Vagina (tissue), 2 donors: ENCODE measurements at places on chromosomes 4 and X. TPM values are rescaled to one million over a fixed set of nuclear protein-coding genes. Genes with fewer than 3 reads are reported as not detected.

GRCh38 chr4:40475609-40476008 is 140.5 kb downstream of the CHRNA9 start:
- H3K4me1 ChIP-seq = no peaks in the 10 kb centered on the region
- H3K4me3 ChIP-seq = no peak overlapping the region
- no peak overlapping the region for H3K27ac ChIP-seq
- no peaks in the 10 kb centered on the region for H3K36me3 ChIP-seq

Gene GJB1
- total RNA-seq = not detected

Gene H2BW2
- total RNA-seq = not detected

DNA sequence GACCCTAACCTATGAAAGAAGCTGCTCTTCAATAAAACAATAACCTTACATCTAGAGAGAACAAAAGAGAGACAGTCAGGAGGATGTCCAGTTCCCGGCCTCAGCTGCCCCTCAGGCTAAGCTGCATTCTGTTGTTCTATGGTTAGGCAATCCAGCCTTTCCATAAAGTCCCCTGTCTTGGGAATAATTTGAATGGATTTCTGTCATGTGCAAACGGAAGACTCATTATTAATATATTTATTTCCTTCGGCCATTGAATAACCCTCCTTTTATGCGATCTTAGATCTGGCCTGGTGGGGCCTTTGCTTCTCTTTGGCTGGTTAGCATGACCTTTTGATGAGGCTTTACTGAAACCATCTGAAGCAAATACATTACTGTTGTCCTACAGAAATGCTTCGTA is 80.1 kb downstream of the ANKRD50 start:
- peaks cover 4% of the 10 kb centered on the region for H3K4me1 ChIP-seq
- DNase-seq = no peak
- no peaks in the 10 kb centered on the region for H3K27me3 ChIP-seq

GRCh38 chr4:16072168-16072567 is 11.7 kb downstream of the PROM1 start:
- H3K36me3 ChIP-seq = no peaks in the 10 kb centered on the region
- no peaks in the 10 kb centered on the region for H3K27me3 ChIP-seq
- no peak overlapping the region for H3K27ac ChIP-seq
- no peak for DNase-seq
- no peak overlapping the region for H3K4me3 ChIP-seq

Gene GC
- total RNA-seq = not detected

Gene EVC2
- total RNA-seq = 23.8 TPM

DNA sequence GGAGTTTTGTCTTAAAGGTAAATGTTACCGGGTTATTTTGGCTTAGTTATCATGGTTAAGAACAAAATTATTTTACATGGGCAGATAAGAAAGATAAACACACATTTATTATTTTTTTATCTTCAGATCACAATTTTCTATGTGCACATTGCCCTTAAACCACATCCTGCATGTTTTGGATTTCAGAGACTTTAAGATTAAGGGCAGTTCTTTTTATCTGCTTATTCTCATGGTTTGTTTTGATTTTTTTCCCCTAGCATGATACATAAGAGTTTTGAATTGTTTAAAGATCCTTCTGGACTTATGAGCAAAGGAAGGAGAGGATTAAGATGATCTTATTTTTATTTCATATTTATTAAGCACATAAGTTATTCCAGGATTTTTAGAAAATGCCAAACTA is 190.1 kb upstream of the BMP3 start:
- H3K4me1 ChIP-seq = no peaks in the 10 kb centered on the region
- H3K4me3 ChIP-seq = no peak overlapping the region
- H3K27me3 ChIP-seq = no peaks in the 10 kb centered on the region
- no peaks in the 10 kb centered on the region for H3K36me3 ChIP-seq
- no peak overlapping the region for H3K27ac ChIP-seq

- no peaks in the 10 kb centered on the region for H3K27me3 ChIP-seq
- H3K4me1 ChIP-seq = no peaks in the 10 kb centered on the region
- no peak overlapping the region for H3K4me3 ChIP-seq
- H3K36me3 ChIP-seq = no peaks in the 10 kb centered on the region
Measured at GRCh38 chrX:65871671-65872311, 168.1 kb downstream of the VSIG4 start.

Gene PRPS2
- total RNA-seq = 45.2 TPM

Gene XG
- 5.9 TPM for total RNA-seq

GRCh38 chr4:149403081-149403480 is 412.6 kb downstream of the IQCM start:
- no peaks in the 10 kb centered on the region for H3K36me3 ChIP-seq
- no peak overlapping the region for H3K4me3 ChIP-seq
- H3K27me3 ChIP-seq = no peaks in the 10 kb centered on the region
- no peak for DNase-seq
- no peak overlapping the region for H3K27ac ChIP-seq

GRCh38 chr4:43243433-43244116 is 351.1 kb downstream of the GRXCR1 start:
- H3K36me3 ChIP-seq = no peaks in the 10 kb centered on the region
- H3K27ac ChIP-seq = no peak overlapping the region
- no peak for DNase-seq
- no peaks in the 10 kb centered on the region for H3K4me1 ChIP-seq
- no peaks in the 10 kb centered on the region for H3K27me3 ChIP-seq
- H3K4me3 ChIP-seq = no peak overlapping the region

Gene GRID2
- not detected for total RNA-seq

DNA sequence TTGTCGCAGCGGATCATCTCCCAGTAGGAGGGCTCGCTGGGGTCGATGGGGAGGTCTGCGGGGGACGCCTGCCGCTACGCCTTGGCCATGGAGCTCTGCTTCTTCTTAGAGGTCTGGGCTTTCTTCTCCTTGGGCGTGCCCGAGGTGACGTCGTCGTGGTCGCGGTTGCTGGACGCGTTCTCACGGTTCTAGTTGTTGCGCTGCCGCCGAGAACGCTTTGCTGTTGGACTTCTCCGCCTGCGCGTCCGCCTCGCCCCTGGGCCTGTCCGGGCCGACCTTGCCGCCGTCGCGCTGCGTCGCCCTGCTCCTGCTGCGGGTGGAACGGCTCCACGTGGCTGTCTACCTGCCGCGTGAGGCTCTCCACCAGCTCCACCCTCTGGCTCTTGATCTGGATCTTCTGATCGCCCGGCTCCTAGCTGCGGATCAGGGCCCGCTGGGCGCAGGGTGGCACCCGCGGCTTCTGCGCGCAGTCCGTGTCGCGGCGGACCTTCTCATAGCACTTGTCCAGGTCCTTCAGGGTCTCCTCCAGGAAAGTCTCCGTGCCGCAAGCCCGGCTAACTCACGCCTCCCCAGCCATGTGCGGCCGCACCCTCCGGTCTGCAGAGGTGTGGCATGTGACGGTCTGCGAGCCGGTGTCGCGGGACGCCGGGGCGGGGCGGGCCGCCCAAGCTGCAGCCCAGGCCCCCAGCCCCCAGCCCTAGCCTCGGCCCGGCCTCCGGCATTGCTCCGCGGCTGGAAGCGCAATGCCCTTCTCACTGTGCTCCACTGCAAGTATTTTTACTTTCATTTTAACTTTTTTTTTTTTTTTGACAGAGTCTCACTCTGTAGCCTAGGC is 40.5 kb upstream of the OGT start:
- peak overlapping the region; percentile 57 for H3K4me3 ChIP-seq
- no peaks in the 10 kb centered on the region for H3K4me1 ChIP-seq
- no peaks in the 10 kb centered on the region for H3K27me3 ChIP-seq
- peak overlapping the region; percentile 4 for H3K27ac ChIP-seq

DNA sequence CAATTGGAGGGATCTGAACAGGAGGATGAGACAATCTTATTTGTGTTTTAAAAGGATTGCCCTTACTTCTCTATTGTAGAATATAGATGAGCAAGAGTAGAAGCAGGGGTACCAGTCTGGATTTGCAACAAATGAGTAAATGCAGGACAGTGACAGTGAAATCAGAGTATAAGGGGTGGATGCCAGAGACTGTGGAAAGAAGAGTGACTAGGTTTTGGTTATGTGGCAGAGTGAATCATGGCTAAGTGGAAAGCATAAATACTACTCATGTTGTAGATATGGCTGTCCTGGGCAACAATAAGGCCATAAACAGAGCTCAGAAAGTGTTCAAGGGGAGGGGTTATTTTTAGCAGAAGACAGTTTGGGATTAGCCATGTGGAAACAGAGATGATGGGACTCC is 6.0 kb upstream of the VSIG4 start:
- no peaks in the 10 kb centered on the region for H3K4me1 ChIP-seq
- no peak for DNase-seq
- H3K27me3 ChIP-seq = no peaks in the 10 kb centered on the region
- H3K4me3 ChIP-seq = no peak overlapping the region
- H3K36me3 ChIP-seq = no peaks in the 10 kb centered on the region
- no peak overlapping the region for H3K27ac ChIP-seq

- no peaks in the 10 kb centered on the region for H3K27me3 ChIP-seq
- H3K4me3 ChIP-seq = no peak overlapping the region
- no peak overlapping the region for H3K27ac ChIP-seq
- no peak for DNase-seq
Measured at GRCh38 chrX:3465017-3465416, 118.6 kb upstream of the MXRA5 start.

GRCh38 chrX:96837808-96838207 is 45.9 kb upstream of the RPA4 start:
- H3K4me3 ChIP-seq = no peak overlapping the region
- no peak for DNase-seq
- no peaks in the 10 kb centered on the region for H3K27me3 ChIP-seq
- H3K4me1 ChIP-seq = no peaks in the 10 kb centered on the region
- H3K27ac ChIP-seq = no peak overlapping the region

Gene PRR32
- not detected for total RNA-seq

Gene FAM47A
- not detected for total RNA-seq

- H3K36me3 ChIP-seq = no peaks in the 10 kb centered on the region
- no peak for DNase-seq
- H3K27me3 ChIP-seq = no peaks in the 10 kb centered on the region
- H3K4me3 ChIP-seq = no peak overlapping the region
- H3K4me1 ChIP-seq = peaks cover 60% of the 10 kb centered on the region
Measured at GRCh38 chr4:683982-684622, 4.8 kb downstream of the SLC49A3 start.

GRCh38 chr4:172657081-172657480 is 511.5 kb upstream of the GALNT7 start:
- H3K27me3 ChIP-seq = no peaks in the 10 kb centered on the region
- no peak overlapping the region for H3K27ac ChIP-seq
- H3K4me1 ChIP-seq = no peaks in the 10 kb centered on the region
- H3K36me3 ChIP-seq = no peaks in the 10 kb centered on the region
- no peak overlapping the region for H3K4me3 ChIP-seq
